ENCODE measurements at places on chromosomes 13 and 19. TPM values are rescaled to one million over a fixed set of nuclear protein-coding genes. Genes with fewer than 3 reads are reported as not detected.

DNA sequence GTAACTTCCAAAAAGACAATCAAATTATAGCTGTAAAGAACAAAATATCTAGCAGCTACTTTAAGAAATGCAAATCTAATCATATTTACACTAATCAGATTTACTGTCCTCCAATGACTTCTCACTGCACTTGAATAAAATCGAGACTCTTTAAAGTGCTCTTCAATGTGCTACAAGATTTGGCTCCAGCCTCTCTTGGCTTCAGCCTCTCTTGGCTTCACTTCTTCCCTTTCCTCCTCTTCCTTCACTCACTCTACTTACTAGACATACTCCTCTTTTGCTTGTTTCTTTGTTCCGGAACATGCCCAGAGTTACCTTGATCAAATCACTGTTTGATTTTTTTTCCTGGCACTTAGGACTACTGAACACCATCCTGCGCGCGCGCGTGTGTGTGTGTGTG, 495.4 kb downstream of the LMO7 start:
- DNase-seq = no peak

DNA sequence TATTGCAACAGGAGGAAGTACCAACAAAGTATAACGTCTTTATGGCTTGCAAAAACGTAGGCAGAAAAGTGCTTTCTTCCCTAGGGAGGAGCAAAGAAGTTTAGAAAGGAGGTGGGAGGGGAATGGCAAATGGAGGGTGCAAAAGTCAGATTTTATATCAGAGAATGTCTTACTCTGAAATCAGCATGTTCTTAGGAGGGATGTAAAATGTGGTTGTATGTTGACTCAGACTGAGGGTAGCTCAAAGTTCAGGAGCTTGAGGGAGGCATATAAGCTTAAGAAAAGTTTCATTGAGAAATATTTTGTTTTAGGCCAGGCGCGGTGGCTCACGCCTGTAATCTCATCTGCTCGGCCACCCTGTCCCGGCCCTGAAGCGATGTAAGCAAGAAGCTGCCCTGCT, 1.7 kb downstream of the ZNF90 start:
- no peak for DNase-seq

PSG1 gene
- total RNA-seq = not detected

ZNF284 gene
- total RNA-seq = 3.7 TPM

GRCh38 chr13:32045537-32045936, 14.0 kb downstream of the FRY start:
- DNase-seq = no peak

- no peak for DNase-seq
Observed at GRCh38 chr13:112003396-112003795, 63.6 kb upstream of the SOX1 start.

- no peak for DNase-seq
Observed at GRCh38 chr19:40465025-40465556, 454 bp downstream of the BLVRB start.

Data from mucosa of gallbladder (tissue), 1 donor.